ENCODE measurements at places on chromosomes 12 and 14. TPM values are rescaled to one million over a fixed set of nuclear protein-coding genes. Genes with fewer than 3 reads are reported as not detected.

- no peaks in the 10 kb centered on the region for H3K36me3 ChIP-seq
- peaks cover 10% of the 10 kb centered on the region for H3K4me1 ChIP-seq
- no peak for DNase-seq
These were observed 20.4 kb downstream of the TPH2 start for GRCh38 chr12:71958993-71959578.

Gene LRFN5
- total RNA-seq: not detected

GRCh38 chr12:9943240-9943639 is 11.1 kb upstream of the CLEC2A start:
- no peaks in the 10 kb centered on the region for H3K36me3 ChIP-seq
- no peaks in the 10 kb centered on the region for H3K27me3 ChIP-seq
- no peak overlapping the region for H3K4me3 ChIP-seq
- H3K27ac ChIP-seq: no peak overlapping the region
- H3K4me1 ChIP-seq: no peaks in the 10 kb centered on the region

DNA sequence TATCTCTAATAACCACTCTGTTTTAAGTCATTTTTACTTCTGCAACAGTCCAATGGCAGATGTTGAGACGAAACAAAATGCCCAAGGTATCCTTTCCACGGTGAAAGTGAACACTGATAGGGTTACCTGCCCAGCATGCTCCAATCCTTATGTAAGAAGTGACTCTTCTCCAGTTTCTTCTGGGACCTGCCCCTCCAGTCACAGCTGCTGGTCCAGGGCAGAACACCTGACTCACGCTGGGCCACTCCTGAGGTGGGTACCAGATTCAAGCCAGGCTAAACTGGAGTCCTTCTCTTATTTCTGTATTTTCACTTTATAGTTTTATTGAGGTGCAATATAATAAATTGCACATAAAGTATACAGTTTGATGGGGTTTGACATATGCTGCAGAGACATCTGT is 16.7 kb downstream of the NT5DC3 start:
- no peak for DNase-seq
- H3K36me3 ChIP-seq: no peaks in the 10 kb centered on the region
- H3K27ac ChIP-seq: no peak overlapping the region
- peaks cover 15% of the 10 kb centered on the region for H3K4me1 ChIP-seq

DNA sequence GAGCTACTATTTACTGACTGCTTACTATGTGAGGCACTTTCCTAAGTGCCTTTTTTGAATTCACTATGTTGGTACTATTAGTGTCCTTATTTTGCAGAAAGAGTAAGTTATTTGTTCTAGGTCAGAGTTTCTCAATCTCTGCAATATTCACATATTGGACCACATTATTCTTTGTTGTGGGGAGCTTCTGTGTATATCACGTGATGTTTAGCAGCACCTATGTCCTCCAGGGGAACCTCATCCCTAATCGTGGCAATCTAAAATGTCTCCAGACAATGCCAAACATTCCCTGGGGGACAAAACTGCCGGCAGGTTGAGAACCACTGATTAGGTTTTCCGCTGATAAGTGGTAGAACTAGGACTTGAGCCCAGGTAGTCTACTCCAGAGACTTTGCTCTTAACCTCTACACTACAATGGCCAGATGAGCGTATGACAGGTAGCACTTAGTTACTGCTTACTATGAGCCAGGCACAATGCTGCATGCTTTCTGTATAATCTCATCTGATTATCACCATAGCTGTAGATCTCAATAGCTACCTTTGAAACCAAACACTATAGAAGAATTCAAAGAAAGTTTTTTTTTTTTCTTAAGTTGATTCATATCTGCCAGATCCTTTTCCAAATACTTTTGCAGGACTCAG is 38.9 kb downstream of the NELL2 start:
- no peaks in the 10 kb centered on the region for H3K4me1 ChIP-seq
- no peak overlapping the region for H3K4me3 ChIP-seq
- H3K27me3 ChIP-seq: no peaks in the 10 kb centered on the region
- no peaks in the 10 kb centered on the region for H3K36me3 ChIP-seq
- no peak for DNase-seq

DNA sequence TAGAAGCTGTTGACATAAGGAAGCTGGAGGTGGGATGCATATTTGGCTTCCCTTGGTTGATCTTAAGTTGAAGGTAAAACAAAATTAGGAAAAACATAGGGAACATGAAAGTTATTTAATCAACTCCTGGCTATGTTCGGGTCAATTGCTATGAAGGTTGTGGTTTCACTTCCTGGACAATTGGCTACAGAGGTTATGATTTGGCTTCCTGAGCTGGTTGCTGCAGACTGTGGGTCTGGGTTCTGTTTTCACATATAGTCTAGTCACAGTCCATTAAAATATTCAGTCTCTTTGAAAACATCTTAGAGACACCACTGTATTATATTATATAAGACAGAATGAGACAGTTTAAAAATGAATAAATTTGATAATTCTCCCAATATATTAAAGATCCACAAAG is 895.2 kb upstream of the USP15 start:
- no peaks in the 10 kb centered on the region for H3K4me1 ChIP-seq
- H3K4me3 ChIP-seq: no peak overlapping the region
- H3K27me3 ChIP-seq: no peaks in the 10 kb centered on the region
- no peak overlapping the region for H3K27ac ChIP-seq
- H3K36me3 ChIP-seq: no peaks in the 10 kb centered on the region
- no peak for DNase-seq

Gene HOXC12
- total RNA-seq: 0.28 TPM

- no peak overlapping the region for H3K27ac ChIP-seq
- no peak for DNase-seq
- H3K4me3 ChIP-seq: no peak overlapping the region
- no peaks in the 10 kb centered on the region for H3K27me3 ChIP-seq
These were observed 1598.3 kb downstream of the AACS start for GRCh38 chr12:126663304-126664094.

GRCh38 chr14:59060841-59061240 is 127.6 kb upstream of the DAAM1 start:
- no peaks in the 10 kb centered on the region for H3K36me3 ChIP-seq
- H3K27ac ChIP-seq: no peak overlapping the region
- H3K27me3 ChIP-seq: no peaks in the 10 kb centered on the region
- H3K4me3 ChIP-seq: no peak overlapping the region
- DNase-seq: no peak

DNA sequence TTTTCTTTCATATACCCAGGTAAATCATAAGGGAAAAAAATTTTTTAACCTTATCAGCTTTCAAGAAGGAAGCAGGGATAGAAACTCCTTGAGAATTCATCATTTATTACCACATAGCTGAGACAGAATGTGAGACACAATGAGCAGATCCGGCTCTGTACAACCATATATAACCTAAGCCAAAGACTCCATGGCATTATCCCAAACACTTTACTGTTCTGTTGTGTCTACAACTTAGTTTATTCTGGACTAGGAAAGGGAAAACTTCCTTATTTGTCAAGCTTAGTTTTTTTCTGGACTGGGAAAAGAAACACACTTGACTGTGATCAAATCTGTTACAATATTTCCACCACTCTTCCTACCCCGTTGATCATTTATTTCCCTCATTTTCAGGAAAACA is 38.3 kb upstream of the CATSPERB start:
- no peak overlapping the region for H3K27ac ChIP-seq
- no peaks in the 10 kb centered on the region for H3K27me3 ChIP-seq
- H3K4me1 ChIP-seq: no peaks in the 10 kb centered on the region
- H3K36me3 ChIP-seq: no peaks in the 10 kb centered on the region
- DNase-seq: no peak

Gene RNASE3
- not detected for total RNA-seq

Gene HCAR2
- total RNA-seq: 2.6 TPM

- no peak overlapping the region for H3K27ac ChIP-seq
- no peaks in the 10 kb centered on the region for H3K27me3 ChIP-seq
- no peaks in the 10 kb centered on the region for H3K36me3 ChIP-seq
- H3K4me3 ChIP-seq: no peak overlapping the region
- H3K4me1 ChIP-seq: no peaks in the 10 kb centered on the region
These were observed 14.1 kb downstream of the PPFIBP1 start for GRCh38 chr12:27537855-27538675.

Gene P2RX2
- total RNA-seq: not detected

DNA sequence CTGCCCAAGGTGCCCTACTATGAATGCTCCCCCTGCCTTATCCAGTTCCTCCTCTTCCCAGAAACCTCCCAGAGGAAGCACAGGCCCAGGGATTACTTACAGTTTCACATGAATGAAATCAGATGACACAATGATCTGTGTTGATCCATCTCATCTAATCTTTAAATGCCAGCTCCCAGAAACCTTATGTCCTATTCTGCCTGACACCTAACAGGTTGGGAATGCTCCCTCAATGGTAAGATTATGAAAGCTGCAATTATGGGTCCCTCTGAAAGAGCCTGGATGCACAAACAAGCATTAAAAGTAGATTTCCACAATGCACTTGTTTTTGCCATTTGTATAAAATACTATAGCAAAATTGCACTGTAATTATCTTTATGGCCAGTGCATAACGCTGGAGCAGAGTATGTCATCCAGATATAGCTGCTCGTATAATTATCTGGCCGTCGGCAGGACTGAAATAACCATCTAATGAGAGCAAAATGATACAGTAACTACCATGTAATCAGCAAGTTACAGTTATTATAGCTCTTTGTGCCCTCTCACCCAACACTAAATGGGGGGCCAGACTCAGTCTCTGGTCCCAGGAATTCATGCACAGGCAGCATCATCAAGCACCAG is 4.4 kb upstream of the ZBTB39 start:
- no peaks in the 10 kb centered on the region for H3K36me3 ChIP-seq
- no peak for DNase-seq
- no peak overlapping the region for H3K27ac ChIP-seq

Gene AICDA
- not detected for total RNA-seq

Gene B3GNT4
- 2.8 TPM for total RNA-seq

Gene MYF5
- not detected for total RNA-seq

Gene SLC7A7
- total RNA-seq: 5.9 TPM

- peaks cover 16% of the 10 kb centered on the region for H3K36me3 ChIP-seq
- peaks cover 22% of the 10 kb centered on the region for H3K4me1 ChIP-seq
- DNase-seq: no peak
- H3K27me3 ChIP-seq: no peaks in the 10 kb centered on the region
- H3K4me3 ChIP-seq: peak overlapping the region; percentile 82
These were observed 762 bp downstream of the PPP2R5E start for GRCh38 chr14:63542231-63542999.

DNA sequence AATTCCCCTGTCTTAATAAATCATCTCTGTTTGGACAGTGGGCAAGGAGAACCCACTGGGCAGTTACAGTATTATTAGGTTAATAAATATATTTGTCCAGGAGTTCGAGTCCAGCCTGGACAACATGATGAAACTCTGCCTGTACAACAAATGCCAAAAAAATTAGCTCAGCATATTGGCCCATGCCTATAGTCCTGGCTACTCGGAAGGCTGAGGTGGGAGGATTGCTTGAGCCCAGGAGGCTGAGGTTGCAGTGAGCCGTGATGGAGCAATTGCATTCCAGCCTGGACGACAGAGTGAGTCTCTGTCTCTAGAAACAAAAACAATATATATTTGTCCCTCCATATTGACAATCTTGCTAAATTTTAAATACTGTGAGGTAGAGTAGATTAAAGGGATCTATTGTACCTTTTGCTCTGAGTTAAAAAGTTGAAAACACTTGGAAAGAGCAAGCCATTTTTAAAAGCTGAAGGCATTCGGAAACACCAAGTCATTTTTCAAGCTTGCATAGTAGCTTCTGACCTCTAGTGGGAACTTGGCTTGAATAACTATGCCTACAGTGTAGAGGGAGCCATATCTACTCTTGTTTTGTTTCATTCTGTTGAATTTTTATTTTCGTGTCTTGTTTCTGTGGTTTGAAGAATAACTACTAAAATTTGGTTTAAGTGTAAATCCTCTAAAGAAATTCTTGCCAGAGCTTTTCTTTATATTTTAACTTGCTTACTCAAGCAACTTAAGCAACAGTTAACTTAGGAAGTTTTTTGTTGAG is 14.6 kb upstream of the EEA1 start:
- no peak overlapping the region for H3K4me3 ChIP-seq
- no peaks in the 10 kb centered on the region for H3K36me3 ChIP-seq
- H3K4me1 ChIP-seq: no peaks in the 10 kb centered on the region
- DNase-seq: no peak
- H3K27ac ChIP-seq: no peak overlapping the region

Gene SOAT2
- 0.79 TPM for total RNA-seq

DNA sequence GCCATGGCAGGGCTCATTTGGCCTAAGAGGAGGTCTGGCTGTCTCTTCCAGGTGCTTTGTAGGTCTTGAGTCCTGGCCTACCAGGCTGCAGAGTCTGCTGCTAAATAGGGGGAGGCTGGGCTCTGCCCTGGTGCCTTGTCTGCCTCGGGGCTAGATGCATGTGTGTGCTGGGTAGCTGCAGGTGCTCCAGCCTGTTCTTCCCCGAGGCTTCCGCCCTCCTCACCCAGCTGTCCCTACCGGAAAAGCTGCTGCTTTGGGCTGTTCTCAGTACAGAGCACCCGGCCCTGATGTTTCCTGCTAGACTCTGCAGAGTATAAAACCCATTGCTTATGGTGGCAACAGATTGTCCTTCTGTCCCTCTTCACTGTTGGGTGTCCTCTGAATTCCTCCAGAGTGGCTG is 37.7 kb downstream of the RAB35 start:
- no peaks in the 10 kb centered on the region for H3K36me3 ChIP-seq
- H3K4me3 ChIP-seq: peak overlapping the region; percentile 16
- peak; percentile 51 for DNase-seq
- peak overlapping the region; percentile 98 for H3K27ac ChIP-seq
- H3K4me1 ChIP-seq: peaks cover 42% of the 10 kb centered on the region
- H3K27me3 ChIP-seq: no peaks in the 10 kb centered on the region

Gene LRRC10
- total RNA-seq: not detected

All from PC-9 (cell line).